ENCODE measurements at places on chromosomes 3 and 15. TPM values are rescaled to one million over a fixed set of nuclear protein-coding genes. Genes with fewer than 3 reads are reported as not detected.
A peak's percentile ranks its signal among the peaks of the same experiment; 100 is the strongest.

- no peaks in the 10 kb centered on the region for H3K27me3 ChIP-seq
- H3K4me3 ChIP-seq = no peak overlapping the region
- peaks cover 13% of the 10 kb centered on the region for H3K36me3 ChIP-seq
- H3K27ac ChIP-seq = peak overlapping the region; percentile 68
Measured at GRCh38 chr3:125443923-125444322, 68.8 kb upstream of the ZNF148 start.

DLL4 gene
- not detected for total RNA-seq

DNA sequence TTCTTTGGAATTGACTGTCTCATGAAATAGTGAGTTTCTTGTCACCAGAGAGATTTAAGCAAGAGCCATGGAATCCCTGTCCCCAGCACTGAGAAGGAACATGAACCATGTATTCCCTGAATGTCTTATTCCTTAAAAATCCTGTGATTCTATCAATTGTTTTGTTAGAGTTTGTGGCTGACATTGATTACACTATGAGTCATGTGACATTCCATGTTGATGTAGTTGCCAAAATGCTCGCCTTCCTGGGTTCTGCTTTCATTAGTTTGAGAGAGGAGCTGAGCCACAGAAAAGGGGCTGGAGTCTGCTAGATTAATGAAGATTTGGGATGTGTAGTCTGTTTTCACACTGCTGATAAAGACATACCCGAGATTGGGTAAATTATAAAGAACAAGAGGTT is 294.9 kb upstream of the CTDSPL start:
- DNase-seq = no peak
- no peak overlapping the region for H3K4me3 ChIP-seq
- H3K36me3 ChIP-seq = peaks cover 11% of the 10 kb centered on the region
- no peak overlapping the region for H3K27ac ChIP-seq

GRCh38 chr3:121663171-121663847 is 2.6 kb upstream of the HCLS1 start:
- H3K4me1 ChIP-seq = peaks cover 4% of the 10 kb centered on the region
- no peak overlapping the region for H3K4me3 ChIP-seq
- peaks cover 44% of the 10 kb centered on the region for H3K36me3 ChIP-seq
- DNase-seq = no peak

GRCh38 chr15:70539912-70540530 is 223.3 kb downstream of the UACA start:
- H3K36me3 ChIP-seq = no peaks in the 10 kb centered on the region
- no peak overlapping the region for H3K27ac ChIP-seq
- DNase-seq = no peak
- no peak overlapping the region for H3K4me3 ChIP-seq

DNA sequence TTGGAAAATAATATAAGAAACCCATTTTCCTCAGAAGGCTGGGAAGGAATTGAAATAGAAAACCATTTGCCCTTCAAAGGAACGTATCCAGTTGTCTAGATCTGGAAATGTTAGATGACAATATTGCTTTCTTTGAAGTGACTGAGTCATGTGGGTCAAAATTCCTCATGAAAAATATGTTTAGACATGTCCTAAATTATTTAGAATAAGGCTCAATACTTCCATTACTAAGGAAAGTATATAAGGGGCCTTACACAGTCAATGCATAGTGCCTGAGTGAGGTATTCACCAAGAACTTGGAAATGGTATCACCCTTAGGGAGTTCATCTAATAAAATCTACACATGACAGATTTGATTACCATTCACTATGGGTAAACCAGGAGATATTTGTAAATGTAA is 619.8 kb upstream of the KCNMB2 start:
- no peaks in the 10 kb centered on the region for H3K27me3 ChIP-seq
- no peak overlapping the region for H3K4me3 ChIP-seq
- H3K4me1 ChIP-seq = peaks cover 3% of the 10 kb centered on the region
- peaks cover 17% of the 10 kb centered on the region for H3K36me3 ChIP-seq
- no peak for DNase-seq

DNA sequence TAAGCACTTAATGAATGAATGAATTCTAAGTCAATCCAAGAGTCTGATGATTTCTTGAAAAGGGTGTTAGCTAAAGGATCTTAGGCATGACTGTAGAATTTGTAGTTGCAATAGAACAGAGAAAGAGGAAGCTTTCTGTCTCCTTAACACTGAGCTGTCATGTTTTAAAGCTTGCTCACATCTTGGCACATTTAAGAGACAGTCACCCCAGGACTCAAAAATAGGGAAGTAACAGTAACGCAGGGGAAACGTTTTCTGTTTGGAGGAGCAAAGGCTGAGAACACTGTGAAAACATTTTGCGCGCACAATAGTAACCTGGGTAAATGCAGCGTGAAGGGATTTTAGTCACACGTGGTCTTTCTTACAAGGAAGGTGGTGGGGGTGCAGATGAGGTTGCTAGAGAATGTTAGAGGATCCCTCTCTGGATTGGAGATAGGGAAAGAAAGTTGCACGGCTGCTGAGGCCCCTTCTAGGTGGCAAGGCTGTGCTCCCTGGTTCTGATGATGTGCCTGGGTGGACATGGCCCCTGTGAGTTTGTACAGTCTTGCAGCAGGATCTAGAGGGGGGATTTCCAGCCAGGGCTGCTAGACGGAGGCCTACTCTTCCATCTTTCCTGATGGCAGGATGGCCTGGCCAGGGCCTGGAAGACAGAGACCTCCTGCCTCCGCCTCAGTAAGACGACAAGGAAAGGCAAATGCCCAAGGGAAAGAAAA is 12.0 kb downstream of the STARD5 start:
- H3K4me3 ChIP-seq = no peak overlapping the region
- H3K4me1 ChIP-seq = peaks cover 28% of the 10 kb centered on the region
- peaks cover 14% of the 10 kb centered on the region for H3K36me3 ChIP-seq
- H3K27me3 ChIP-seq = no peaks in the 10 kb centered on the region

THPO gene
- not detected for total RNA-seq

PRRT3 gene
- 7.6 TPM for total RNA-seq

DNA sequence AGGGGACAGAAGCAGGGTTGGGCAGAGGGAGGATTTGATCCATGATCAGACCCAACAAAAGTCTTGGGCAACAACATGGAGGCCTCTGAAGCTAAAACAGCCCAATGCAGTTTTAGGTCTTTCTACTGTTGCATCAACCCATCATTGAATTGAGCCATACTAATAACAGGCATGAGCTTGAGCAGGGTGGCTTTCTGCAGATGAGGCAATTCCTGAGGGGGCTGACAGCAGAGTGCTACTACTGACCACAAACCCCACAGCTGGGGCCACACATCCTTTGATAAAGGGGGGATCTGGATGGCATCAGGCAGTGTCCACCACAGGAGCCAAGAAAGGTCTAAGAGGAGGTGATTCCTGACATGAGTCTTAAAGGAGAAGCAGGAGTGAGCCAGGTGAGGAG is 517.0 kb upstream of the PPP2R3A start:
- no peak overlapping the region for H3K4me3 ChIP-seq
- no peaks in the 10 kb centered on the region for H3K36me3 ChIP-seq
- H3K27ac ChIP-seq = no peak overlapping the region
- no peak for DNase-seq
- H3K4me1 ChIP-seq = no peaks in the 10 kb centered on the region

GRCh38 chr3:12966847-12967605 is 106.2 kb downstream of the IQSEC1 start:
- H3K36me3 ChIP-seq = no peaks in the 10 kb centered on the region
- peak overlapping the region; percentile 93 for H3K4me3 ChIP-seq
- DNase-seq = no peak

- peaks cover 4% of the 10 kb centered on the region for H3K36me3 ChIP-seq
- H3K4me1 ChIP-seq = peaks cover 15% of the 10 kb centered on the region
- no peak overlapping the region for H3K27ac ChIP-seq
- H3K4me3 ChIP-seq = no peak overlapping the region
- H3K27me3 ChIP-seq = no peaks in the 10 kb centered on the region
Measured at GRCh38 chr3:106533788-106534160, 665.0 kb upstream of the CBLB start.

DNA sequence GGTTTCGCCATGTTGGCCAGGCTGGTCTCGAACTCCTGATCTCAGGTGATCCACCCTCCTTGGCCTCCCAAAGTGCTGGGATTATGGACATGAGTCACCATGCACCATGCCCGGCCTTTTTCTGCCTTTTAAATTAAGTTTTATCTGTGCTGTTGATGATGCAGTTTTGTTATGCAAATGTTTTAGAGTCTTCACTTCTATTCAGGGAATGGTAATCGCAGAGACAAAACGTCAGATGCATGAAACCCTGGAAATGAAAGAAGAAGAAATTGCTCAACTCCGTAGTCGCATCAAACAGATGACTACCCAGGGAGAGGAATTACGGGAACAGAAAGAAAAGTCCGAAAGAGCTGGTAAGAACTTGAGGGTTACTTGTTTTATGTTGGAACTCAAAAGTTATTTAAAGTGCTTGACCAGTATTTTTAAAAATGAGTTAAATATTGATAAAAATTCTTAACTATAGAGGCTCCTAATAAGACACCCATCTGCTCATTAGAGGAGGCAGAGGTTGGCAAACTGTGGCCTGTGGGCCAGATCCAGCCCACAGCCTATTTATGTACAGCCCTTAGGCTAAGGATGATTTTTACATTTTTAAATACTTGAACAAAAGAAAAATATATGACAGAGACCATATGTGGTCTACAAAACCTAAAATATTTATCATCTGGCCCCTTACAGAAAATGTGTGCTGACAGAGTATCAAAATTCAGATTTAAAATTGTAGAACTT is 127.8 kb upstream of the LRRFIP2 start:
- peaks cover 36% of the 10 kb centered on the region for H3K36me3 ChIP-seq
- no peaks in the 10 kb centered on the region for H3K4me1 ChIP-seq
- no peak for DNase-seq
- no peak overlapping the region for H3K4me3 ChIP-seq

DNA sequence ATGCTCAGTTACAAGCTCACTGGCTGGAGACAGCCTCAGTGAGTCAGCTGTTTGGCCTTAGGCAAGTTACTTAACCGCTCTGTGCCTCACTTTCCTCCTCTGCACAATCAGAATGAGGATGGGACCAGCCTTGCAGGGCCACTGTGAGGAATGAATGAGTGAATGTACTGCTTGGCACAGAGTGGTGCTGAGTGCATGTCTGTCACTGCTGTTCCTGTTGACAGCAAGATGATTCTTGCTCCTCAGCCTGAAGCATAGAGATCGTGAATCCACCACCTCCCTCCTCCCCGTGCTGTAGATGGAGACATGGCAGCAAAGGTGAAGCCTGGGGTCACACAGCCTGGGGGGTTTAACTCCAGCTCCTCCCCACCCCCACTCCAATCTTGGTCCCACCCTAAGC is 14.6 kb upstream of the GRIP2 start:
- H3K4me3 ChIP-seq = no peak overlapping the region
- no peak for DNase-seq
- no peaks in the 10 kb centered on the region for H3K4me1 ChIP-seq
- H3K27ac ChIP-seq = no peak overlapping the region
- peaks cover 27% of the 10 kb centered on the region for H3K27me3 ChIP-seq
- no peaks in the 10 kb centered on the region for H3K36me3 ChIP-seq

DNA sequence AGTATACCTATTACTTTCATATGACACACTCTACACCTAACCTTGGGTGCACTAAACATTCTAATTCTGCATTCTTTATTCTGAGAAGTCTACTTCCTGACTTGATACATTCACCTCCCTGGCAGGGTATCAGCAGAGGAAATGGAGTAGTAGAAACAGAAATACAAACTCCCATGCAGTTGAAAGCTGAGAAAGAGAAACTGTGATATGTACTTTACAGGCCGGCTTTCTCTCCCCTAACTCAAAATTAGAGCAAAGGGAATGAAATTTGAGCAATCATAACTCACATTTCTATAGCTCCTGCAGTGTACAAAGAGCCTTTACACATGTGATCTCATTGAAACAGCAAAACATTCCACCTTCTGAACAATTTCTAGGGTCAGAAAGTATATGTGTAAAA is 135.5 kb upstream of the COL8A1 start:
- H3K27me3 ChIP-seq = no peaks in the 10 kb centered on the region
- H3K4me3 ChIP-seq = no peak overlapping the region
- no peak for DNase-seq
- H3K36me3 ChIP-seq = peaks cover 4% of the 10 kb centered on the region
- peak overlapping the region; percentile 96 for H3K27ac ChIP-seq

DNA sequence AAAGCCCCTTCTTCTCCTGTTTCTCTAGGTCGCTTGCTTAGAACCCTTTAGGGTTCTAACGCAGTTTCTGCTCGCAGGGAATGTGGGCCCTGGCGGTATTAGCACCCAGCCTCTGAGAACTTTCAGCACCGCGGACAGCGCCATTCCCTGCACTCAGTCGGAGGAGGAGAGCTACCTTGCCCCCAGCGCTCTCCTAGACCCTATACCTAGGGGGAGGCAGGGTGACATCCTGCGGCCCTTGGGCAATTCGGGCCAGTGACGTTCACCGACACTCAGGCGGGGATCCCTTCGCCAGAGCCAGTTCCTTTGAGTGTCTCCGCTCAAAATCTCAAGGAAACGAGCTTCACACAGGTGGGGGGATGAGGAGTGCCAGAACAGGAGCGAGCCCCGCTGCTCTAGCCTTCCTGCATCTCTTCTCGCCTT is 1.3 kb downstream of the SLC7A14 start:
- H3K4me1 ChIP-seq = peaks cover 8% of the 10 kb centered on the region
- no peak for DNase-seq
- H3K36me3 ChIP-seq = no peaks in the 10 kb centered on the region
- peak overlapping the region; percentile 62 for H3K4me3 ChIP-seq

GRCh38 chr3:188452158-188452772 is 298.3 kb downstream of the LPP start:
- no peak overlapping the region for H3K4me3 ChIP-seq
- no peaks in the 10 kb centered on the region for H3K27me3 ChIP-seq
- H3K27ac ChIP-seq = no peak overlapping the region
- peaks cover 46% of the 10 kb centered on the region for H3K4me1 ChIP-seq
- no peak for DNase-seq

FEZF2 gene
- total RNA-seq = not detected

All from chondrocyte (in vitro differentiated cells).